Stimulated activated CD8-positive, alpha-beta memory T cell treated with anti-CD3 and anti-CD28 coated beads, Interleukin-12 subunit alpha, Interleukin-12 subunit beta, amount 100 ng/mL, for 1 hour (primary cell): ENCODE measurements at places on chromosomes 3 and 15.
A peak's percentile ranks its signal among the peaks of the same experiment; 100 is the strongest.

GRCh38 chr15:78927077-78927790, 17.6 kb downstream of the CTSH start:
- no peak for DNase-seq

- no peak for DNase-seq
Measured at GRCh38 chr3:172656602-172657001, 54.3 kb downstream of the NCEH1 start.

DNA sequence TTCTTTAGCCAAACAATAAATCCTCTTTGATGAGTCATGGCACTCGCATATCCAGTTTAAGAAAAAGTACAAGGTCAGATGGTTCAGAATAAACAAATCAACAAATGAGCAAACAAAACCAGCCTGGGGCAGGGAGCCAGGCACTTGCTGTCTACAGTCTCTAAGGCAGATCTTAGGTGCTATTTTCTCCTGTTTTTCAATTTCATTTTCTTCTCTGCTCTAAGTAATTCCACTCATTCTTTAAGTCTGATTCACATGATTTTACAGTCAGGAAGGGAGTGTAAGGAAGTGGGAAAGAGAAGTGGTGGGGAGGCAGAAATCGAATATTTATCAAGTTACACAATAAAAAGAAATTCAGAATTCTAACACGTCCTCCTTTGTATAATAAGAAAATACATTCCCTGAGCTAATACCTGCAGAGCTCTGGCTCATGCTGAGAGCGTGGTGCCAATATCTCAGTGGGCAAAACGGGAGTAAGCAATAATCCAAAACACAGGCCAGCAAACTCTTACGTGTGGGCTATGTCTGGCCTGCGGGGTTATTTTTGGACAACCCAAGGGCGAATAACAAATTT, 298.6 kb downstream of the ADAMTS17 start:
- DNase-seq: no peak

DNA sequence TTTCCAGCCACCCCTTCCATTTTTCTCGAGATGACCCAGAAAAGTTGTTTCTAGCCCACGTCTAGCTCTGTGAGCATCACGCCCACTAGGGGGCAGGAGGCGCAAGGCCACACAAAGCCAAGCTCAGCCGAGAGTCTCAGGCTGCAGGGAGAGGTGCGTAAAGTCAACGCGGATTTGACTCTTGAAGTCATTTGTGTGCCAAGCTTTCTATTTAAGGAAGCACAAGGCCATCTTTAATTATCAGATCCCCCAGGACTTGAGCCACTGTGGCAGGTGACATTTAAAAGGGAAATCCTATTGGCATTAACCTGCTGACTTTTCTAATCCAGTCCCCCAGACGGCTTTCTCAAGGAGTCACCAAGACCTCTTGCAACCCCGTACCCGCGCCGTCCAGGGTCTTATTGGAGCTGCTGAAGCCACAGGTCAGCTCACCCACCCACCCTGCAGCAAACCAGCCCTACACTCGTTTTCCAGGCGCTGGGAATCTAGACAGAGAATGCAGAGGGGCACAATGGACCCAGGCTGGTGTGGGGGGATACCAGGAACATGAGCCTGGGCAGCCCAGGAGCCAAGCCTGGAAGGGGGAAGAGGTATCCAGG, 62.1 kb downstream of the CAPN7 start:
- peak; percentile 74 for DNase-seq

GRCh38 chr3:129673897-129674797, 67.7 kb upstream of the PLXND1 start:
- DNase-seq: no peak
